Lung (tissue), 17 donors: ENCODE measurements at places on chromosomes 7 and 10. TPM values are rescaled to one million over a fixed set of nuclear protein-coding genes. Genes with fewer than 3 reads are reported as not detected.

- H3K4me1 ChIP-seq, result peaks cover 3% of the 10 kb centered on the region
- no peak for DNase-seq
- no peaks in the 10 kb centered on the region for H3K27me3 ChIP-seq
- H3K4me3 ChIP-seq, result no peak overlapping the region
These were observed 6.2 kb upstream of the ACTR3C start for GRCh38 chr7:150329331-150330120.

- peak; percentile 54 for DNase-seq
- no peaks in the 10 kb centered on the region for H3K36me3 ChIP-seq
- H3K27me3 ChIP-seq, result no peaks in the 10 kb centered on the region
These were observed 92.1 kb downstream of the PPP1R3C start for GRCh38 chr10:91540733-91541132.

DNA sequence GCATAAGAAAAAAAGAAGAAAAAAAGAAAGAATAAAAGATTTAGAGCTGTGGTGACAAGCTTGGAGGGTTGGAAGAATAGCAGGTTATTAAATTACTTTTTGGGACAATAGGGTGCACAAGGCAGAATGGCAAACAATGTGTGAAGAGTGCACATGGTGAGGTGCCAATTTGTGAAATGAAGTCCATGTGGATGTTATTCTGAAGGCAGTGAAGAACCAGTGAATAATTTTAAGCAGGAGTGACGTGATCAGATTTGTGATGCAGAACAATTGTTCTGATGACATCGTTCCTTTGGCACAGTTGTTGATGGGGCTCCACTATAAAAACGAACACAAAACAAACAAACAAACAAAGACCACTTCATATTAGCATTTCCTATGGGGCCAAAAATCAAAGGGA lies 700.3 kb downstream of the NRG3 start:
- DNase-seq, result no peak
- H3K4me1 ChIP-seq, result no peaks in the 10 kb centered on the region
- no peak overlapping the region for H3K27ac ChIP-seq
- H3K36me3 ChIP-seq, result no peaks in the 10 kb centered on the region
- H3K27me3 ChIP-seq, result no peaks in the 10 kb centered on the region

DNA sequence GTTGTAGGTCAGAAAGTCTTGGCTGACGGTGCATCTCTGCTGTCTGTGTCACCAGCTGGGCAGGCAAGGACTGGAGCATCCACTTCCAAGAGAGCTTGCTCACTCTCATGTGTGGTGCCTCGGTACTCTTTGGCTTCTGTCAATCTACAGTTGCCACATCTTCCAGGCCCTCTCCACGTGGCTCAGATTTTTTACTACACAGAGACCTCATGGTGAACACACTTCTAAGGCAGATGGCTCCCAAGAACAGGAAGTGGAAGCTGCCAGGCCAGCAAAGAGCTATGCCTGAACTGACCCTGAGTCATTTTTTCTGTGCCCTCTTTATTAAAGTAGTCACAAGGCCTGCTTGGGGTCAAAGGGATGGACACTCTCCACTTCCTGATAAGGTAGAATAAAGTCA lies 351.5 kb upstream of the AUTS2 start:
- no peaks in the 10 kb centered on the region for H3K36me3 ChIP-seq
- H3K27ac ChIP-seq, result no peak overlapping the region
- DNase-seq, result no peak
- peaks cover 7% of the 10 kb centered on the region for H3K27me3 ChIP-seq
- H3K4me1 ChIP-seq, result no peaks in the 10 kb centered on the region

GRCh38 chr7:45610019-45610418 lies 35.9 kb downstream of the ADCY1 start:
- H3K4me3 ChIP-seq, result no peak overlapping the region
- H3K27ac ChIP-seq, result no peak overlapping the region
- H3K4me1 ChIP-seq, result no peaks in the 10 kb centered on the region
- H3K36me3 ChIP-seq, result peaks cover 2% of the 10 kb centered on the region

GRCh38 chr10:77494327-77494726 lies 143.3 kb downstream of the KCNMA1 start:
- no peak for DNase-seq
- no peaks in the 10 kb centered on the region for H3K27me3 ChIP-seq
- no peak overlapping the region for H3K27ac ChIP-seq
- H3K36me3 ChIP-seq, result no peaks in the 10 kb centered on the region
- no peak overlapping the region for H3K4me3 ChIP-seq

- H3K4me3 ChIP-seq, result no peak overlapping the region
- H3K27me3 ChIP-seq, result no peaks in the 10 kb centered on the region
- no peak overlapping the region for H3K27ac ChIP-seq
- H3K4me1 ChIP-seq, result no peaks in the 10 kb centered on the region
These were observed 4.1 kb upstream of the LIPN start for GRCh38 chr10:88755753-88756152.

- H3K27me3 ChIP-seq, result no peaks in the 10 kb centered on the region
- DNase-seq, result no peak
- H3K4me3 ChIP-seq, result no peak overlapping the region
- H3K36me3 ChIP-seq, result no peaks in the 10 kb centered on the region
These were observed 11.0 kb downstream of the MINDY3 start for GRCh38 chr10:15849316-15849715.

GRCh38 chr10:105992928-105993327 lies 1171.6 kb downstream of the SORCS1 start:
- H3K27me3 ChIP-seq, result no peaks in the 10 kb centered on the region
- H3K36me3 ChIP-seq, result no peaks in the 10 kb centered on the region
- no peaks in the 10 kb centered on the region for H3K4me1 ChIP-seq
- no peak for DNase-seq
- H3K27ac ChIP-seq, result no peak overlapping the region

- no peaks in the 10 kb centered on the region for H3K27me3 ChIP-seq
- no peak overlapping the region for H3K27ac ChIP-seq
- no peaks in the 10 kb centered on the region for H3K36me3 ChIP-seq
- DNase-seq, result no peak
- no peak overlapping the region for H3K4me3 ChIP-seq
These were observed 1.3 kb upstream of the CUEDC2 start for GRCh38 chr10:102433619-102434046.

DNA sequence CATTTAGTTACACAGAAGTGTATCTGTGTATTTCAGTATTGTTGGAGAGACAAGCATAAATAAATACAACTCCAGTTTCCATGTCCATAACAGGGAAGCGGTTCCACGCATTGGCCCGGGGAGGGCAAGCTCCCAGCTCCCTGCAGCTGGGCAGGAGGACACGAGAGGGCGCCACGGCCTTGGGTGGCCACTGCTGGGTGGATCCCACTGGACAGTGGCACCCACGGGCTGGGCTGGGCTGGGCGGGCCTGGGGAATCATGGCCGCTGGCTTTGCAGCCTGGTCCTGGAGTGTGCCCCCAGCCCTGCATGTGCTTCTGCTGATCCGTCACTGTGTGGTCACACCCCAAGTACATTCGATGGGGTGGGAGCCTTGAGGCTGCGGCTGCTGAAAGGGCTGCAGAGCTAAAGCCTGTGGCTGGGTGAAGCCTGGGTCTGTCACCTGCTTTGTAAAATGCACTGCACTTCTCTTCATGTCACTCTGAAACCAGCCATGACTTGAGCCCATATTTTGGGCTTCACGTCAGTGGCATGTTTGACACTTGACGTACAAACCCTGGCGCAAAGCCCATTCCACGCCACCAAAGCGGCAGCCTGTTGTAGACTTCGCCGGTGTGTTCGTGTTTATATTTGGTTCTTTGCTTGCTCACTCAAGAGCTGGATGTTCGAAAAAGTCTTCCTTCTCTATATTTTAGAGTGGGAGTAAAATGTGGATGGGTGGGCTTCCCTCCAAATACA lies 27.5 kb downstream of the LRRC27 start:
- H3K4me1 ChIP-seq, result peaks cover 2% of the 10 kb centered on the region
- H3K27me3 ChIP-seq, result no peaks in the 10 kb centered on the region
- DNase-seq, result no peak
- no peaks in the 10 kb centered on the region for H3K36me3 ChIP-seq
- no peak overlapping the region for H3K4me3 ChIP-seq

DNA sequence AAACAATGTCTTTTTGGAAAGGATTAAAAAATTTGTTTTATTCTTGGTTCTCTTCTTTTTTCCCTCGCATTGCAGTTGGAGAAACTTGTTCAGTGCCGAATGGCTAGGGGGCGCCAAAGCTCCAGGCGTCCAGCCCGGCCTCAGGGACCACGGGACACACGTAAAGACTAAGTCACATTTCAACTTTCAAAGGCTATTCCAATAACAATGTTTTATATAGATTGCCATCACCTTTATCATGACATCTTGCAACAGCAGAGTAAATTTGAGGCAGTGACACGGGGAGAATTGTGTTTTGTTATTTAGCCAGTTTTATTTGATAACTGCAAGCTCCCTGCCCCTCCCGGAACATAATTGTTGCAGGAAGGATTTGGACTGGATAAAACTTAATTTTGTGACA lies 2.2 kb upstream of the IGFBP3 start:
- peaks cover 19% of the 10 kb centered on the region for H3K27me3 ChIP-seq
- H3K27ac ChIP-seq, result no peak overlapping the region
- no peak overlapping the region for H3K4me3 ChIP-seq
- DNase-seq, result peak; percentile 87
- peaks cover 16% of the 10 kb centered on the region for H3K4me1 ChIP-seq
- H3K36me3 ChIP-seq, result no peaks in the 10 kb centered on the region

GRCh38 chr10:85651497-85651882 lies 715.1 kb downstream of the GRID1 start:
- no peak overlapping the region for H3K27ac ChIP-seq
- no peak for DNase-seq
- no peaks in the 10 kb centered on the region for H3K27me3 ChIP-seq

GRCh38 chr10:125982260-125982948 lies 86.0 kb downstream of the FANK1 start:
- H3K27ac ChIP-seq, result no peak overlapping the region
- H3K36me3 ChIP-seq, result no peaks in the 10 kb centered on the region
- H3K27me3 ChIP-seq, result no peaks in the 10 kb centered on the region
- DNase-seq, result peak; percentile 90
- no peak overlapping the region for H3K4me3 ChIP-seq
- H3K4me1 ChIP-seq, result peaks cover 3% of the 10 kb centered on the region

GRCh38 chr7:42241424-42241823 lies 4.4 kb upstream of the GLI3 start:
- H3K27me3 ChIP-seq, result no peaks in the 10 kb centered on the region
- no peaks in the 10 kb centered on the region for H3K36me3 ChIP-seq
- DNase-seq, result no peak
- H3K27ac ChIP-seq, result no peak overlapping the region

NODAL gene
- not detected for total RNA-seq

AZGP1 gene
- 52.8 TPM for total RNA-seq

EIF4H gene
- 250 TPM for total RNA-seq

PTCD1 gene
- 6.8 TPM for total RNA-seq

LRRC27 gene
- 25.5 TPM for total RNA-seq

MIOS gene
- total RNA-seq, result 29.5 TPM

NRBF2 gene
- 18.6 TPM for total RNA-seq

C10orf53 gene
- total RNA-seq, result 0.11 TPM

CHN2 gene
- 9.2 TPM for total RNA-seq

MUC12 gene
- total RNA-seq, result 2.0 TPM

ADRA2A gene
- total RNA-seq, result 0.37 TPM

PTN gene
- 0.77 TPM for total RNA-seq

CYP26C1 gene
- total RNA-seq, result 0.77 TPM

ELN gene
- total RNA-seq, result 149 TPM
